ENCODE measurements at places on chromosomes 13 and 19.

- no peak for DNase-seq
Measured at GRCh38 chr13:22893204-22893603, 287.6 kb upstream of the SGCG start.

DNA sequence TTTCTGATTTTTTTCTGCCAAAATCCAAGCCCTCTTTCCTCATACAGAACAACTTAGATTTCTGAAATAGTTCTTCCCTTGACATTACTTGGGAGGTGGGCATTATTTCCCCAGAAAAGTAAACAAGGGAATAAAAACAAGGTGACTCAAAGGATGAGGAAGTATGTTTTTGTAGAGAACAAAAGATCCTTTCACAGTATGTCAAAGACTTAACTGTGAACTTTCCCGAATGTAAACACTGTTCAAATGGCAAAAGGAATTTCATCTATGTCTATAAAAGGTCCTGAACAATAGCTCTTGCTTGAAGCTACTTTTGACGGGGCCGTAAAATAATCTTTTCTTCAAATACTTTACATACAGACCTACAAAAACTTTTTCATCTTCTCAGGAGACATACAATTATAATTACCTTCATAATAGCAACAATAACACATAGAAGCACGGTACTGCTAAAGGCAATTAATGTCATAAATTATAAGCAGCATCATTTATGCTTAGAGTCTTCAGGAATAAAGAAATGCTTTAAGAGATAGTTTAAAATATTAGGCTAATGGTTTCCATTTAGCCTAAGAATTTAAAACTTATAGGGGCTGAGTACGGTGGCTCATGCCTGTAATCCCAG lies 191.1 kb downstream of the RGCC start:
- no peak for DNase-seq

GRCh38 chr19:7450243-7451223 lies 38.3 kb downstream of the PEX11G start:
- DNase-seq = no peak

- no peak for DNase-seq
Measured at GRCh38 chr19:18265582-18265981, 8.7 kb downstream of the IQCN start.

GRCh38 chr13:51971520-51972426 lies 39.5 kb downstream of the ATP7B start:
- DNase-seq = no peak

Measured in mucosa of gallbladder (tissue), 1 donor.